ENCODE measurements at places on chromosomes 2 and 18.

DNA sequence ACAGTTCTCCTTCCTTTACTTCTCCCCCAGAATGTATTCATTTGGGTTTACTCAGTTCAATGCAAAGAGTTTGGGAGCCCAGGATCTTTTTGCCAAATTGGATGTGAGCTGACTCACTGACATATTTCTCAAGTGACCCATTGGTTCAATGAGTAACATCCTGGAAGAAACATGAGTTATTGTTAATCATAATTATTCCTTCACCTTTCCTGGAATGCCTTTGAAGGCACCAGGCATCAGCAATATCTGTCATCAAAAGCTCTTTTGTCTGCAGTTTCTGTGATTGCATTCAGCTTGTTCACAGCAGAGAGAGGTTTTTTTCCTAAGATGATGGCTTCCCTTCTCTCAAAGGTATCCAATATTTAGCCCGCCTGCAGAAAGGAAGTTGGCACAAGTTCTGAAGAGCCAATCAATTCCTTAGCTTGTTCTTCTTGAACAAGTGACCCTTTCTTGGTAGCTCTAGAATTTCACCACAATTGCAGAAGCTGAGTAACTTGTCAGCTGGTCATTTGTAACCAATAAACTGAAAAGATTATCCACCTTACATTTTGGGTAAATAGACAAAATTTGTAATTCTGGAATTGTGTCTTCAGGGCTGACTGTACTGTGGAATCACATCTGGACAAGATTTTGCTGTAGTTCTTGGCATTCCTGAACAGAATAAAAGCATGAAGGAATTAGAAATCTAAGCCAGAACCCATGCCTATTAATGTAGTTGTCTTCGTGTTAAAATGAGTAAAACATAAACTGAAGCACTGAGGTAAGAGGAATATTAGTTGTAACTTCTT, 72.2 kb upstream of the TMEM17 start:
- H3K27me3 ChIP-seq: no peaks in the 10 kb centered on the region
- no peaks in the 10 kb centered on the region for H3K36me3 ChIP-seq
- peak overlapping the region; percentile 5 for H3K27ac ChIP-seq
- DNase-seq: no peak

GRCh38 chr2:10793816-10794215, 18.8 kb downstream of the PDIA6 start:
- no peaks in the 10 kb centered on the region for H3K27me3 ChIP-seq
- peaks cover 5% of the 10 kb centered on the region for H3K36me3 ChIP-seq

- DNase-seq: no peak
- H3K4me1 ChIP-seq: no peaks in the 10 kb centered on the region
- H3K27ac ChIP-seq: no peak overlapping the region
- H3K4me3 ChIP-seq: no peak overlapping the region
- no peaks in the 10 kb centered on the region for H3K27me3 ChIP-seq
Observed at GRCh38 chr2:15783489-15783888, 156.9 kb upstream of the MYCN start.

- peaks cover 6% of the 10 kb centered on the region for H3K4me1 ChIP-seq
- no peaks in the 10 kb centered on the region for H3K36me3 ChIP-seq
- no peak for DNase-seq
- H3K27me3 ChIP-seq: no peaks in the 10 kb centered on the region
- no peak overlapping the region for H3K27ac ChIP-seq
- H3K4me3 ChIP-seq: no peak overlapping the region
Observed at GRCh38 chr2:65390134-65390533, 42.3 kb downstream of the SPRED2 start.

GRCh38 chr2:25363733-25364132, 22.0 kb upstream of the DNMT3A start:
- H3K36me3 ChIP-seq: no peaks in the 10 kb centered on the region
- no peaks in the 10 kb centered on the region for H3K27me3 ChIP-seq
- H3K4me1 ChIP-seq: peaks cover 10% of the 10 kb centered on the region
- no peak for DNase-seq

DNA sequence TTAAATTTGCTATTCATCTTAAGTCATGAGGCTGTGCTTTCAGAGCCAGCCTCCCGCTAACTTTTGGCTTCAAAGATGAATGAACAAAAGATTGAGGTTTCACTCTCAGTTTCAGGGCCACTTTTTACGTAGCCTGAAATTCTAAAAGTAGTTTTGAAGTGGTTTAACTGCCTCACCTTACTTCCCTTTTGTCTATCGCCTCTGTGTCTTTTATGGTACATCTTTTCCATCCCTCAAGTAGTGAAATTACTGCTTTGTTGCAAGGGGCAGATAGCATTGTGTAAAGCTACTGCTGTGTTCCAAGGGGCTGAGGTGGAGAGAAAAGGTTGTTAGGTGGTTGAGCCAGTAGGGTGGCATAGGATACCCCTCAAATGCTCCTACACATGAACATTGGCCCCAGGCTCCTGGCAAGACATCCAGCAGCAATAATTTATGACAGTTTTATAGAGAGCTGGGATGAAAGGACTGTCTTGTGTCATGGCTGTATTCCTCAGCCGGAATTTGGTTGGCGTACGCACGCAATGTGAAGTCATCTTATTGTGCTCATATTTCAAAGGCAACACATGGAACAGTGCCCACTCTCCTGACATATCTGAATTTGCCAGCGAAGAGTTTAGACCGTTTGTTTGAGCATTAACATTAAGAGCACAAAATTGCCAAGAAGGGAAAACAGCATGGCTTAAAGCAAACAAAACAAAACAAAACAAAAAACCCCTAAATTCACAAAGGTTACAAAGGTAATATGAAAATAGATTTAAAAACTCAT, 32.2 kb downstream of the QPCT start:
- H3K4me1 ChIP-seq: no peaks in the 10 kb centered on the region
- H3K27ac ChIP-seq: no peak overlapping the region
- DNase-seq: no peak
- no peaks in the 10 kb centered on the region for H3K36me3 ChIP-seq

- peaks cover 16% of the 10 kb centered on the region for H3K4me1 ChIP-seq
- no peaks in the 10 kb centered on the region for H3K27me3 ChIP-seq
- DNase-seq: no peak
- no peak overlapping the region for H3K4me3 ChIP-seq
- H3K36me3 ChIP-seq: no peaks in the 10 kb centered on the region
Observed at GRCh38 chr2:6970551-6970950, 53.3 kb downstream of the RNF144A start.

DNA sequence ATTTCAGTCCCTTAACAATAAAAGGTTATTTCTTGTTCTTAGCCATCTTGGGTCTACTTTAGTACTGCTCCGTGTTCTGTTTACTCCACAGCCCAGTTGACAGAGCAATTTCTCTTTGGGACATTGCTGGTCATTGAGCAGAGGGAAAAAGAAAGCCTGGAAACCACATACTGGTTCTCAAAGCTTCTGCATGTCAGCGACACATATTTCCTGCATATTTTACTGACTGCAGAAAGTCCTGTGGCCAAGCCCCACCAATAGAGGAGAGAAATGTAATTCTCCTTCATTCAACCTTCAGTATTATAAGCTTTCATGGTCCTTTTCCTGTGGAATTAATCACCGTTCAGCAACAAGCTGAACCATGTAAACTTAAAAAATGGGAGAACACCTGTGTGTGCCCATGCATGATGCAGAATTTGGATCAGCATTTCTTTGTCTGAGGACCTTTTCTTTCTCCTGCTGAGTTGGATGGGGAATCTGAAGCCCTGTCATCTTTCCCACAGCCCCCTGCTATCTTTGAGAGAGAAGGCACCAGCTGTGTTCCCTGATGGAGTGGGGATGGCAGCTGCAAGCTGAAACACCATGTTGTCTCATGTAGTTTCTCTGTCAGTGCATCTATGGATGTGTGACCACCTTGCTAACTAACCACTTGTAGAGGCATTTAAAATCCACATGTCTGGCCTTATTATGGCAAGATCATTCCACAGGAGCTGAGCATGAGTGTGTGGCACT, 431.6 kb downstream of the MEIS1 start:
- H3K27ac ChIP-seq: no peak overlapping the region
- H3K36me3 ChIP-seq: no peaks in the 10 kb centered on the region
- DNase-seq: no peak

GRCh38 chr18:10898417-10898974, 250.9 kb downstream of the PIEZO2 start:
- peaks cover 12% of the 10 kb centered on the region for H3K4me1 ChIP-seq
- no peak overlapping the region for H3K4me3 ChIP-seq
- no peaks in the 10 kb centered on the region for H3K36me3 ChIP-seq
- no peak for DNase-seq
- H3K27me3 ChIP-seq: no peaks in the 10 kb centered on the region

DNA sequence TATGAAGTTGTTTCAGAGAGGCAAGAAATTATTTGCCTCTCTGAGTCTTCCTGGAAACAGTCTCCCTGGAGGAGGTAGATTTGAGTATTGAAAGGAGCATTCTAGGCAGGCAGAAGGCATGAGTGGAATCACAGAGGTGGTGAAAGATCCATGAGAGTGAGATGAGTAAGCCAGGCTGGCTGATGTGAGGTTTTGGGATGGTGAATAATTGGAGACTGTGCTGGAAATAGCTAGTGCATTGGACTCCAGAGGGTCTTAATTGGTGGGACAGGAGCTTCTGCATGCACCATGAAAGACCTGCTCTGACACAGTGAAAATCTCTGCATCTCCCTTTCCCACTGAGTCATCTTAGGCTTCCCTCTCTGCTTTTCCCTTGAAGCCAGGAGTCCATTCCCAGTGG, 46.3 kb downstream of the CDC42EP3 start:
- H3K36me3 ChIP-seq: no peaks in the 10 kb centered on the region
- no peaks in the 10 kb centered on the region for H3K27me3 ChIP-seq
- peaks cover 5% of the 10 kb centered on the region for H3K4me1 ChIP-seq
- DNase-seq: no peak

DNA sequence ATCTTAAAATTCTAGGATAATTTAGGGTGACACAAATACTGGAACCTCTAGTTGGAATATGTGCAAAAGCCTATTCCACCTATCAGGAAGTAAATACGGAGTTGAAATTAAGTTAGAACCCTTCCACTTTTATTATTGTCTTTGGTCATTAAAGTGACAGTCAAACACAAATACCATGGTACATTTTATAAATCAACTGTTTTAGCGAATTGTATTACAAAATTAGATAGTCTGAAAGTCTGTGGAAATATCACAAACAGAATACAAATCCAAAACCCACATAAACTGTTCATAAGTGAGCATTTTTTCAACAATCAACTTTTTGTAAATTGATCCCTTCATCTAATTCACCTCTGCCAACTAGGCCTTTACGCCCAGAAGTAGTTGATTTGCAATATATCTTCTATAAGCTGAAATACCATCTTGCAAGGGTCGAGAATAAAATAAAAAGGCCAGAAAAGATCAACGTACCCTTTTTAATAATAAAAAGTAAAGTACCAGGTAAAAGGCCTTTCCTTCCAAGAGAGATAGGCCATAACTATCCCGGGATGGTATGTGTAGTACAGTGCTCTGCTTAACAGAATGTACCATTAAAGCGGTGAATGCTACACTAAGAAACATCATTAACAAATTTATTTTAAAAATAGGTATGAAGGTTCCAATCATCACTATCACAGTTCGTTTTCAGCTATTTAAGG, 1.3 kb downstream of the USP34 start:
- H3K4me3 ChIP-seq: peak overlapping the region; percentile 54
- no peaks in the 10 kb centered on the region for H3K27me3 ChIP-seq
- H3K27ac ChIP-seq: peak overlapping the region; percentile 99
- no peaks in the 10 kb centered on the region for H3K36me3 ChIP-seq

GRCh38 chr2:26702025-26702424, 9.5 kb downstream of the KCNK3 start:
- H3K4me3 ChIP-seq: no peak overlapping the region
- H3K27ac ChIP-seq: no peak overlapping the region
- H3K36me3 ChIP-seq: no peaks in the 10 kb centered on the region
- H3K4me1 ChIP-seq: peaks cover 54% of the 10 kb centered on the region

- no peak overlapping the region for H3K4me3 ChIP-seq
- DNase-seq: peak; percentile 32
- no peak overlapping the region for H3K27ac ChIP-seq
Observed at GRCh38 chr2:177078416-177078815, 134.2 kb upstream of the HNRNPA3 start.

DNA sequence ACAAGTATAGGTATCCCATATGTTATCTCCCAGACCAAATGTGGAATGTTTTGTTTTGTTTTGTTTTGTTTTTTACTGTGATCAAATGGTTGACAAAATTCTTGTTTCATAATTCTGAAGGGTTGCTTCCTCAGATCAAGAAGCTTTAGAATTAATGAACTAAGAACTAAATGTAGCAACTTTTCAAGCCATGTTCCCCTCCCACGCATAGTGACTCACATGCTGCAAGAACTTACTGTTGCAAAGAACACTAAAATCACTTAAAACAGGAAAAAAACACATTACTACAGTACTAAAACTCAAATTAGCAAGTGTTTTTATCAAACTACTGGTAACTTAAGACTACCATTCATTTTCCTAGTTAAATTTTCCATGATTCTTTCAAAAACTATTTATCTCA, 30.6 kb downstream of the HNRNPLL start:
- DNase-seq: peak; percentile 66
- H3K36me3 ChIP-seq: peaks cover 14% of the 10 kb centered on the region
- peaks cover 18% of the 10 kb centered on the region for H3K4me1 ChIP-seq
- H3K4me3 ChIP-seq: no peak overlapping the region

DNA sequence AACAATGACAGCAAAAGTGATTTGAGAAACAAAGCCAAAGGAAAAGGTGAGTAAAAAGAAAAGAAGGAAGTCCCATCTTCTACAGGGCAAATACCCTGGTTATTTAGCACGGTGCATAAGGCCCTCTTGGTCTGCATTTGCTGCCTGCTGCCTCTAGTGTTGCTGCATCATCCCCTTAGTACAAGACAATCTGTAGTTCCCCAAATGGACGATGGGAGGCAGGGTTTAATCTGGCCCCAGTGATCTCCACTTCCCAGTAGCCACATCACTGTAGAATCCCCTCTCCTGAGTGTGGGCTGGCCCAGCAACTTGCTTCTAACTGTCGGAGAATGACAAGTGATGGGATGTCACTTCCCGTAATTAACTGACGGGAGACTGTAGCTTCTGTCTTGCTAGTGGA, 85.1 kb downstream of the CTAGE1 start:
- H3K4me1 ChIP-seq: peaks cover 8% of the 10 kb centered on the region
- no peak for DNase-seq
- no peak overlapping the region for H3K4me3 ChIP-seq
- H3K27me3 ChIP-seq: no peaks in the 10 kb centered on the region

DNA sequence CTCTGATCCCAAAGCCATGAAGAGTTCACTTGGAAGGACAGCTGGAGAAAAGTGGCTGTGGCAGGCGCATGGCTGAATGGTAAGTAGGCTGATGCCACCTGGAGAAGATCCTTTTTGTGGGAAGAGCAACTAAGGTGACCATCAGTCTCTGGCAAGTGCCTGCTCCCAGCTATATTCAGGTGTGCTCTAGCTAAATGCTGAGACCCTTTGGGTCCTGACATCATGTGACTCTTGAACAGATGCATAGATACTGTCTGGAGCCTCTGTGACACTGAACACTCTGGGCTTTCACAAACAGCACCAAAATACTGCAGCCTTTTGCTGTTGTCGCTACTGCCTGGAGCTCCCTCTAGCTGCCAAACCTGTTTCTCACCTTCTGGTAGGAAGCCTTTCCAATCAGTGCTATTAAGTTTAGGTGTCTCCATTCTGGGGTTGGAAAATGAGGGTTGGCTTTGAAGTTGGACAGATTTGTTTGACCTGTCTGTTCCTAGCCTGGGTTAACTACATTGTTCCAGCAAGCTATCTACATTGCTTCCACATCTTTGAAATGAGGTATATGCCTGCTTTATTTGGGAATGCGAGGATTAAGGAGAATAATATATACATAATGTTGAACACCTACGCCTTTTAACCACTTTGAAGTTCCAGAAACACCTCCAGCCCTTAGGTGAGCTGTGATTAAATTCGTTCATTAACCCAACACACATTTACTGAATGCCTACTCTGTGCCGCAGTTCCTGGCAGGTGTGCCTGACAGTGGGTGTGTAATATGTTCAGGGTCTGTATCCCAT, 3.1 kb downstream of the EGR4 start:
- no peaks in the 10 kb centered on the region for H3K36me3 ChIP-seq
- peaks cover 28% of the 10 kb centered on the region for H3K4me1 ChIP-seq
- H3K27ac ChIP-seq: no peak overlapping the region
